ENCODE measurements at places on chromosomes 16 and 17. TPM values are rescaled to one million over a fixed set of nuclear protein-coding genes. Genes with fewer than 3 reads are reported as not detected.

- peak; percentile 79 for DNase-seq
Observed at GRCh38 chr16:49023050-49023449, 258.6 kb downstream of the CBLN1 start.

Gene RFFL
- total RNA-seq = 6.8 TPM

- no peak for DNase-seq
Observed at GRCh38 chr17:82828875-82829487, 10.8 kb downstream of the ZNF750 start.

GRCh38 chr16:4402439-4403132 lies 13.8 kb downstream of the CORO7 start:
- DNase-seq = no peak
